ENCODE measurements at places on chromosomes 1 and 21.

DNA sequence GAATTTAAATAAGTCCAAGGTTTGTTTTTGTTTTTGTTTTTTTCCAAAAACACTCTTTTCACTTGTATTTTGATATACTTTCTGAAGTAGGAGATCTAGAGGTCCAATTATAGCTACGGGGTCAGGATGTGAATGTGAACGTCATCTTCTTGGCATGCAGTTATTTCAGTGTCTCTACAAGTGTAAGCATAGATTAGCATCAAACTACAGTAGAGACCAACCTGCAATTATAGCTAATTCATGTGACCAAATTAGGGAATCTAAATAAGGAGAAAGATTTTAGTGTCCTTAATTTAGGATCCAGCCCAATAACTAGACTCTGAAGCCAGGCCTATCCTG, 107.3 kb upstream of the PALMD start:
- no peak for DNase-seq

- DNase-seq: peak; percentile 66
Observed at GRCh38 chr1:27097484-27097917, 57.4 kb downstream of the SLC9A1 start.

- peak; percentile 31 for DNase-seq
Observed at GRCh38 chr1:15799928-15800835, 7.3 kb downstream of the UQCRHL start.

GRCh38 chr21:33937931-33938339, 22.3 kb upstream of the ATP5PO start:
- no peak for DNase-seq

GRCh38 chr1:168466714-168467131, 77.1 kb downstream of the XCL2 start:
- no peak for DNase-seq

GRCh38 chr21:22791986-22792560, 1793.9 kb downstream of the NCAM2 start:
- peak; percentile 38 for DNase-seq

DNA sequence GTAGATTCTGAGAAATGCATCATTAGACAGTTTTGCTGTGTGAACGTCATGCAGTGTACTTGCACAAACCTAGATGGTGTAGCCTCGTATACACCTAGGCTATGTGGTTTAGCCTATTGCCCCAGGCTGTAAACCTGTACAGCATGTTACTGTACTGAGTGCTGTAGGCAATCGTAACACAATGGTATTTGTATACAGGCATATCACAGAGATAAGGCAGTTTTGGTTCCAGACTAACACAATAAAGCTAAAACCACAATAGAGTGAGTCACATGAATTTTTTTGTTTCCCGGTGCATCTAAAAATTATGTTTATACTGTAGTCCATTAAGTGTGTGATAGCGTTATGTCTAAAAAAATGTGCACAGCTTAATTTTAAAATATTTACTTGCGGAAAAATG, 6.9 kb downstream of the IL10RB start:
- no peak for DNase-seq

DNA sequence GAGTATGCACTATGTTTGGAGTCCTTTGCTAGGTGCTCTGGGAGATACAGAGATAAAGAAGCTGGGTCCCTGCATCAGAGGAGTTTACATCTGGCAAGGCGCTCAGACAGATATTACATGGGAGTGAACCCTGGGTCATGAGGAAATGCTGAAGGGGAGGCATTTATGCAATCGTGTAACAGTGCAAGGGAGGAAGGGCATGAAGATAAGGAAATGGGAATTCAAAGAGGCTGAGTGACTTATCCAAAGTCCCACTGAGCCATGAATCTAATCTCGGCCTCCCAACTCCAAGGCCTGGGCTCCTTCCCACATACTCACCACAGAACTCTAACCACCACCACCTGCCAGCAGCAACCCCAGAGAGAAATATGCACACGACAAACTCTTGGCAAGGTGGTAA, 51.6 kb downstream of the FAM163A start:
- DNase-seq: no peak

DNA sequence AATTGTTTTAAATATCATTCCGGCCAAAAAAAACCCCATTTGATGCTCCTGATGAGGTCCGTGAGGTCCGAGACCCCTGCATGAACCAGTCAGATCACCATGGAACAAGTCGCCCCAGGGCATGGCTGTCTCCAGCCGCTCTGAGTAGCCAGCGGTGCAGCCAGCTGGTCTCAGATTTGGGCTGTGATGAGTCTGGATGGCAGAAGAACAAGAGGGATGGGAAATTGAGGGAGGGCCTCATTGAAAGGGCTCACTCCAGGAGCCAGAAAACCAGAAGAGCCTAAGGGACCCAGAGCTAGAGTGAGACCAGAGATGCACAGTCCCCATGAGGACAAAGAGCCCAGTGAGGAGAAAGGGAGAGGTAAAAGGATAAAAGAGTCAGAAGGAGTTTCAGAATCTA, 174.0 kb downstream of the TOMM20 start:
- DNase-seq: no peak

- no peak for DNase-seq
Observed at GRCh38 chr1:177998696-177999631, 29.1 kb upstream of the SEC16B start.

DNA sequence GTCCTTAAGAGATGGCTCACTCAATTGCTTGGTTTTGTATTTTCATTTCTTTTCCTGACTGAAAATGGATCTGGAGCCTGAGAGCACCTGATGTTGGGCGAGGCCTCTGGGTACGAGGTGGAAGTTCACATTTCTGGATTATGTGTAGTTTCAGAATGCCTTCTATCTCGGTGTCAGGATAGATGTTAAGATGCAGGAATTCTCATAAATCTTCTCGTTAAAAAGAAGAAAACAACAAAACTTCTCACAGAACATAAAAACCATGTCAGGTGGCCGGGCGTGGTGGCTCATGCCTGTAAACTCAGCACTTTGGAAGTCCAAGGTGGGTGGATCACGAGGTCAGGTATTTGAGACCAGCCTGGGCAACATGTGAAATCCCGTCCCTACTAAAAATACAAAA, 101.8 kb downstream of the RHOU start:
- DNase-seq: no peak

GRCh38 chr1:67496329-67496728, 66.1 kb upstream of the SERBP1 start:
- DNase-seq: no peak

GRCh38 chr1:32665915-32666314, 14.9 kb downstream of the RBBP4 start:
- DNase-seq: no peak

DNA sequence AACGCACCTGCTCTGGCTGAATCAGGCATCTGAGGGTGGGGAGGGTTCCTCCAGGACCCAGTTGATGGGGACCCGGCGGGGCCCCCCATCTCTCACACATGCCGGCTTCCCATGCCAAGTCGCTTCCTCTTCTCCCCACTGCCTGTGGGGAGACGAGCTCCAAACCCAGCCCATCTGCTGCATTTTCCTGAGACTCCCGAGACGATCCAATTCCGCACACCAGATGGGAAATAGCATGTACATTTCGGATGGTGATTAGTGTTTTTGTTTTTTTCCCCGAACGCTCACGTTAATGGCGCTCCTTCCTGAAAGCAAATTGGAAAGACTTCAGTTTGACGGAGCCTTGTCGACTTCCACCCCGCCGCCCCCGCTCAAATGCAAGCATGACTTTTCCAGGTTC, 13.2 kb upstream of the GRIK3 start:
- no peak for DNase-seq

DNA sequence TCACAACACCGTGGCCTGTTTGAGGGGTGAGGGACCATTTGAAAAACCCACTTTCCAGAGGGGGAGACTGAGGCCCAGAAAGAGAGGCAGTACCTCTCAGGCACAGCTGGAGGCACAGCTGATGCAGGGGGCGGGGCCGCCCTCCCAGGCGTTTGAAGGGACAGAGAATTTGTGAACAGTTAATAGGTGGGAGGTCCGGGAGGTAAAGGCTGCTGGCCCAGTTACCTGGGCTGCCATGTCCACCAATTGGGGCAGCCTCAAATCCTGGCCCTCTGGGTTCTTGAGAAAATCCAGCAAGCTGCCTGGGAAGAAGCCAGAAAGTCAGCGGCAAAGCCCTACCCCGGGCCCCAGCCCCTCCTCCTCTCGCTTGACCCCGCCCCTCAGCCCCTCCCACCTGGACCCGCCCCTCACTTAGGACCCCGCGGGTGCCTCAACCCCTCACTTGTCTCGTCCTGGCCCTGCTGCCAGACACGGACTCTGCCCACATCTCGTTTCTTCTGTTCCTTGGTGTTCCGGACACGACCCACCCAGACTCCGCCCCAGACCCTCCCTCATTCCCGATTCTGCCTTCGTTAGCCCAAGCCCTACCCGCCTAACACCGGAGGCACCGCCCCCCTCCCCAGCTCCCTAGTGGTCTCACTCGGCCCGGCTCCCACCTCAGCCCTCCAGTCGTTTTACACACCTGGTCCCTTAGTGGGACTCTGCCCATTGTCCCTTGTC, 10.8 kb upstream of the AHDC1 start:
- no peak for DNase-seq

DNA sequence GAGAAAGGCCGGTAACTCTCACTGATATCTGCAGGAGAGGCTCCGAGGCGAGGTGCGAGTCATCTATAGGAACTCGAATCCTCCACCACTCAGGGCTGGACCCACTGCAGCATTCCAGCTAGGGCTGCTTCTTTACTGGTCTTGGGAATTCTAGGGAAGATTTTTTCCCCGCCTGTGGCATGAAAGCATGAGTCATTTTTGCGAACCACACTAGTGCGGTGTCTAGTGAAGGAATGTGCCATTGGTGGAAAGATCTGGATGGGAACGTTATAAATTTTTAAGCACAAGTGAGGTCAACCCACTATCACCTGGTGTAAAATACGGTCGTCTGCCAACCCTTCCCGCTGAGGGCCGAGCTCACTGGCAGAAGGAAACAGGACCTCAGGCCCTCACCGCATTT, 49.7 kb downstream of the SYF2 start:
- peak; percentile 79 for DNase-seq

GRCh38 chr21:36909901-36910561, 56.4 kb downstream of the HLCS start:
- DNase-seq: peak; percentile 99

GRCh38 chr1:18794051-18794450, 65.4 kb downstream of the TAS1R2 start:
- DNase-seq: no peak

GRCh38 chr1:103561643-103562395, 9.6 kb upstream of the AMY2B start:
- DNase-seq: no peak

DNA sequence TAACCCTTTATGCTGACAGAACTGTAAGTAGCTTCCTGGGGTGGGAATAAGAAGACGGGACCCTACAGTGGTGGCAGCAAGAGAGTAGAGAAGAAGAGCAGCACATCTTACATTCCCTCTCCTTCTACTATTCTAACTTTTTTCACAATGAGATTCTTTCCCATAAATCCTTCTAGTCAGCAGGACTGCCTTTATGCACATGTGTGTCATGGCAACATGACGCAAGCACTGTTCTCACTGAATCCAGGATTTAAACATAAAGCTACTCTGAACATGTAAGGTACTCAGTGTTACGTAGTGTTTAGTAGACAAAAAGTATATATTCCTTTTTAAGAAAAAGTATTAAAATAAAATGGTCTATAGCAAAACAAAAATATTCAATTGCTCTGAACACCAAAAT, 309.7 kb upstream of the LYPLAL1 start:
- peak; percentile 23 for DNase-seq

DNA sequence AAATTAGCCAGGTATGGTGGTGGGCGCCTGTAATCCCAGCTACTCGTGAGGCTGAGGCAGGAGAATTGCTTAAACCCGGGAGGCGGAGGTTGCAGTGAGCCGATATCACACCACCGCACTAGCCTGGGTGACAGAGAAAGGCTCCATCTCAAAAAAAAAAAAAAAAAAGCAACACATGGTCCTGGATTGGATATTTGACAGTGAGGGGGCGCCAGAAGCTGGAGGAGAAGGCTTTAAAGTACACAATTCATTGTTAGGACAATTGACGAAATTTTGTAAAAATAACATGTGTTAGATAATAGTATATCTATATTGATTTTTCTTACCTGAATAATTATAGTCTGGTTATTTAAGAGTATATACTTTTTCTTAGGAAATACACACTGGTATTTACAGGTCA, 50.2 kb upstream of the USP25 start:
- no peak for DNase-seq

- DNase-seq: no peak
Observed at GRCh38 chr1:215198021-215198420, 115.5 kb downstream of the KCNK2 start.

DNA sequence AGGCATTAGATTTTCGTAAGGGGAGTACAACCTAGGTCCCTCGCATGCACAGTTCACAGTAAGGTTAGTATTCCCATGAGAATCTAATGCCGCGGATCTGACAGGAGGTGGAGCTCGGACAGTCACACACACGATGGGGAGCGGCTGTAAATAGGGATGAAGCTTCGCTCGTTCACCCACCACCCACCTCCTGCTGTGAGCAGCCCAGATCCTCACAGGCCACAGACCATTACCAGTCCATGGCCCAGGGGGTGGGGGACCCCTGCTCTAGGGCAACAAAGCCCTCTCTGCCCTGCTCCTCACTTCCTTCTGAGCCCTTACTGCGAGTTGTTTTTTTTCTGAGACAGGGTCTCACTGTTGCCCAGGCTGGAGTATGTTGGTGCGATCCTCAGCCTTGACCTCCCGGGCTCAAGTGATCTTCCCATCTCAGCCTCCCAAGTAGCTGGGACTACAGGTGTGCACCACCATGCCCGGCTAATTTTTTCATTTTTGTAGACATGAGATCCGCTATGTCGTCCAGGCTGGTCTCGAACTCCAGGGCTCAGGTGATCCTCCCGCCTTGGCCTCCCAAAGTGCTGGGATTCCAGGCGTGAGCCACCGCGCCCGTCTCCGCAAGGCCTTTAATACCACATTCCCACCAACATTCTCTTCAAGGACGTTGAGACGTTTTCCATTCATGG, 21.3 kb downstream of the TRPM2 start:
- DNase-seq: no peak

- peak; percentile 43 for DNase-seq
Observed at GRCh38 chr1:231626951-231627614, 493 bp downstream of the DISC1 start.

DNA sequence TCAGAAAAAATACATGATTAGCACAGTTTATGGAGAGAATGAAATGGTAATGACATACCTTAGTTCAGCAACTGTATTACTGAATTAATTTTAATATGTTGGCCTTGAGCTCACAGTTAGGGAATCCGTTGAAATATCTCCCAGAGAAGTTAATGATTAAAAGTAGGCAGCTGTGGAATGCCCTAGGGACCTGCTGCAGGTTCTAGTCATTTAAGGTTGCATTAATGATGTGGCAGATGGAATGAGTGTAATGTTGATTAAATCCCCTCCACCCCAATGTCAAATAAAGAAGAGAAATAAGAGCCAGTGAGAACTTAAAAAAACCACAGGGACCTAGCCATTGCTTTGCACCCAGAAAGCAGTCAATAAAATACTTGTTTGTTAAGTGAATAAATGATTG, 40.3 kb upstream of the TRIM45 start:
- no peak for DNase-seq
